ENCODE measurements at places on chromosomes 6 and 20.

DNA sequence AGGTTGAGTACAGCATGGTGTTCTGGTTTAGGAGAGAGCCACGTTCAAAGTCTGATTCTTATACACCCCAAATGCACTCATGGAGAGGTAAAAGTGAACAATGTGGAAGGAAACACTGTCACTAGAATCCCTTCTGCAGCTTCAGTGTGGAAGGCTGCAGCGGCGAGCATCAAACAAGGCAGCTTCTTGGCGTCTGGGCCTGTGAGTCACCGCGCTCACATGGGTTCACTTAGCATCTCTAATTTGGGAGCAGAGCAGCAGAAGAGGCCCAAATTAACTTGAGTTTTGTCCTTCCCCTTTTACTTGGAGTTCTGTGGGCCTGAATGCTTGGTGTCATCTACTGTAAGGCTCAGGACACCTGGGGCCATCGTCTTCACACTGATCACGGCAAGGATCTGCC is 10.9 kb upstream of the E2F1 start:
- DNase-seq = no peak

DNA sequence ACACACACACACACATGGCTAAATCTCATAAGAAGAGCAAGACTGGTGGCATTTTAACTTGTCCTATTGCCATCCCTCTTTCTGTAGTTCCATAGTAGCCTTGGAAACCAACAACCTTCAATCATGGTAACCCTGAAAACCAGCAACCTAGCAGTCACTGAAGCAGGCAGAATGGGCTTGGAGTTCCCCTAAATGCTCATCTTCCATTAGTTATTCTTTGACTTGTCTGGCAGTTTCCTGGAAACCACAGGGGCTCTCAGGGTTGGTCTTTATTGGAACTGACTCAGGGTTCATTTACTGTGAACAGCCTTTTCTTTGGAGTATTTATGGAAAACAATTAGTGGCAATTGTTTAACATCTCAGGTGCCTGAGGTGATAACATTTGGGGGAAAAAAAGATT is 19.4 kb upstream of the BRPF3 start:
- DNase-seq = no peak

GRCh38 chr20:62938105-62938888 is at the start of gene GID8:
TSS of gene GID8 (plus strand) at chr20:62938147. CDS start at chr20:62941503, 3,356 bp downstream.
- DNase-seq = no peak

GRCh38 chr20:33070111-33071053 is 9.1 kb upstream of the BPIFB4 start:
- DNase-seq = no peak
